ENCODE measurements at places on chromosomes 3 and 15.
A peak's percentile ranks its signal among the peaks of the same experiment; 100 is the strongest.

- DNase-seq, result no peak
Measured at GRCh38 chr3:29137601-29138000, 143.3 kb upstream of the RBMS3 start.

- no peak for DNase-seq
Measured at GRCh38 chr15:34188711-34189110, 21.2 kb downstream of the KATNBL1 start.

- peak; percentile 15 for DNase-seq
Measured at GRCh38 chr3:127753898-127754410, 68.4 kb downstream of the MGLL start.

DNA sequence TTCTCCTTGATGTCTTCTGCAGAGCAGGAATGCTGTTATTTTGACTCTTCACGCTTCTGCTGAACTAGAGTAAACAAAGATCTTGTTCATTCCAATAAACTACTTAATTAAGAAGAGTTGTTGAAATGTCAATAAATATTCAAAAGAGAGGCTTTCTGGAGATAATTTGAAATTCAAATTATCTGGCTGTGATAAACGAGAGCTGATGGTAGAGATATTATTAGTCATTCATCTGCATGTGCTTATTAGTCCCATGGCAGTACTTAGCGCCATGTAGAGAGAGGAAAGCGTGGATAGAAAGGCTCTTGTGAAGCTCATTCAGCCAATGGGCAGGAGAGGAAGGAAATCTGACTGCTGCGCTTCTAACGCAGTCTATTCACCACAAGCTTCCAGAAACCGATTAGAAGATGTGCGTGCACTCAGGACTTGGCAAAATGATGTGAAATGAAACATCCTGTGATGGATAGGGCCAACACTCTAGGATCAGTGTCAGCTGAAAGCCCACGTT, 251.1 kb downstream of the GABRB3 start:
- DNase-seq, result no peak

DNA sequence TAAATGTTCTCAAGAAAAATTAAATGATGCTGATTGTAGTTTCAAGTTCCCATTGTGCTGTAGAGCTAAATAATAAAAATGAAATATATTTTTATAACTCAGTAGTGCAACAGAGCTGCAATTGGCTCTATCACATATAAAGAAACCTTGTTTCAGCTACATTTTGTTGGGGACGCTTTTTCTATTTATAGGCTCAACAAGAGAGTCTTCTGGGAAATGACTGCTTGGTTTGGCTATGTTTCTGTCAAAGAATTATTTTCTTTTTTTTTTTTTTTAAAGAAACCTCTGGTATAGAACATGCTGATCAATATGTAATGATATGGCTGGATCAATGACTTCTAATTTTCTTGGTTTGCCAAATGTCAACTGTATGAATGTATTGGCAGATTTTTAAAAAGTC, 76.5 kb downstream of the OTOL1 start:
- no peak for DNase-seq

- DNase-seq, result no peak
Measured at GRCh38 chr3:30006111-30006510, 600.3 kb upstream of the TGFBR2 start.

GRCh38 chr15:59159210-59159609, 47.4 kb upstream of the LDHAL6B start:
- DNase-seq, result no peak

GRCh38 chr3:95721938-95722337, 1092.5 kb upstream of the EPHA6 start:
- no peak for DNase-seq

- DNase-seq, result no peak
Measured at GRCh38 chr3:26460985-26461384, 161.6 kb upstream of the LRRC3B start.

Measured in left hindlimb (tissue), 1 donor.